ELR (cell line): ENCODE measurements at places on chromosomes 7 and 10.

GRCh38 chr7:19145434-19146115, 354 bp upstream of the FERD3L start:
- DNase-seq: no peak

- DNase-seq: peak; percentile 79
Observed at GRCh38 chr7:112080978-112081377, 125.2 kb downstream of the DOCK4 start.

DNA sequence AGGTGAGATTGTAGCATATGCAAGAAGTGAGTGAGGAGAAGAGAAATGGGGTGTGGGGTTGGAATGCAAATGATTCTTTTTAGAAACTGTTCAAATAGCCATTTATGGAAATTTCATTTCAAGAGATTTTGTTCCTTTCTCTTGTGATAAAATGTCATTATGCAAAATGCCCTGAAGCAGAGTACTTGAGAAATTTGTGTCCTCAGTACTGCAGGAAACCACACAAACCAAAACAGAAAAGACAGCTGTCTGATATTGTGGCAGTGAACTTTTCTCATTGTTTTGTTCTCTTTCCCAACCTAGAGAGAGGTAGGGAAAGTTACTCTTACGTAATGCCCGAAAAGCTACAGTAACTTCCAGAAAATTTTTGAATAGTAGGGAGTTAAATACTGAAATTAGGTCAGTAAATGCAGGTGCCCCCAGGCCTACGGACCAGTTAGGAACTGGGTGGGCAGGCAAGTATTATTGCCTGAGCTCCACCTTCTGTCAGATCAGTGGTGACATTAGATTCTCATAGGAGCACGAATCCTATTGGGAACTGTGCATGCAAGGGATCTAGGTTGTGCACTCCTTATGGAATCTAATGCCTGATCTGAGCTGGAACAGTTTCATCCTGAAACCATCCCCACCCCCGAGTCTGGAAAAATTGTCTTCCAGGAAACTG, 34.0 kb downstream of the DLD start:
- no peak for DNase-seq

DNA sequence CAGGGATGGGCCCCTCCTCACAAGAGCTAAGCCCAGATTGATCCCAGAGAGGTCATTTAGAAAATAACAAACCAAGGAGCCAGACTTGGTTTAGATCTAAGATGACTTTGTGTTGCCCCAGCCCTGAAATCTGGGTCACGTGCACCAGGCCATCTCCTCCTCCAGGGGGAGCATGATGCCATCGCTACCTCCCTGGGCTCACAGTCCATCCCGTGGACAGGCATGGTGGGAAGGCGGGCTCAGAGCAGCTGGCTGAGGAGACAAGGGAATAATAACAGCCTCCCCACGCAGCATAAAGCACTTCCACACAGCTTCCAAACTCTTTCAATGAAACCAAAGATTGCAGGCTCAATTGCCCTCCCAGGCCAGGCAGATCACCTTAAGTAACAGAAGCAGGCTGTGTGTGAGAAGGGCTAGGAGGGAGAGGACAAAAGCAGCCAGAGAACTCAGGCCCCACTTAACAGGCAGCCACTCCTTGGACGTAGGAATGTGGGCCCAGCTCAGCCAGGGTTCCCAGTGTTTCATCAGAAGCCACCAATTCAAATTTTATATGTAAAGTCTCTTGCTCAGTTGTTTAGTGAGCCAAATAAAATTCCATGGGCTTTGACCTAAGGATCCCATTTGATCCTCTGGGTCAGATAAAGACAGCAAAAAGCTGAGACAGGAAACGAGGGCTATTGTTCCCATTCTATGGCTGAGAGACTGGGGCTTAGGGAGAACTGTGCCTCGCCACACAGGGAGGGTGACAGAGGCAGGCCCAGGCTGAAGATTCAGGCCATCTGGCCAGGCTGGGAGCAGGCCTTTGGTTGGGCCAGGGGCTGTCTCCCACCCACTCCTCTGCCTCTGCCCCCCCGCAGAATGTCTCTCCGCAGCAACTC, 100.2 kb downstream of the COL13A1 start:
- peak; percentile 66 for DNase-seq

GRCh38 chr7:155229548-155230168, 68.0 kb upstream of the INSIG1 start:
- no peak for DNase-seq
